ENCODE measurements at places on chromosomes 3 and 15.

DNA sequence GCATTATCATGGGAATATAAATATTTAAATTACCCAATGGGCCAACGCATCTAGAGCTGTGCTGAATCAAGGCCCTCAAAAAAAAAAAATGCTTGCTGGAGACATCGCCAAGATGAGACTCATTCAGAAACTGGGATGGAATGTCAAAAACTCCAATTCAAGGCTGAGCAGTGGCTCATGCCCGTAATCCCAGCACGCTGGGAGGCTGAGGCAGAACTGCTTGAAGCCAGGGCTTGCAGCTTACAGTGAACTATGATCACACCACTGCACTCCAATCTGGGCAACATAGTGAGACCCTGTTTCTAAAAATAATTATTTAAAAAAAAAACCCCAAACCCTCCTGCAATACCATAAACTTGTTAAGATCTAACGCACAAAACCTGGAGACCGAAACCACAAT is 3.1 kb upstream of the CACNA1D start:
- DNase-seq = no peak

DNA sequence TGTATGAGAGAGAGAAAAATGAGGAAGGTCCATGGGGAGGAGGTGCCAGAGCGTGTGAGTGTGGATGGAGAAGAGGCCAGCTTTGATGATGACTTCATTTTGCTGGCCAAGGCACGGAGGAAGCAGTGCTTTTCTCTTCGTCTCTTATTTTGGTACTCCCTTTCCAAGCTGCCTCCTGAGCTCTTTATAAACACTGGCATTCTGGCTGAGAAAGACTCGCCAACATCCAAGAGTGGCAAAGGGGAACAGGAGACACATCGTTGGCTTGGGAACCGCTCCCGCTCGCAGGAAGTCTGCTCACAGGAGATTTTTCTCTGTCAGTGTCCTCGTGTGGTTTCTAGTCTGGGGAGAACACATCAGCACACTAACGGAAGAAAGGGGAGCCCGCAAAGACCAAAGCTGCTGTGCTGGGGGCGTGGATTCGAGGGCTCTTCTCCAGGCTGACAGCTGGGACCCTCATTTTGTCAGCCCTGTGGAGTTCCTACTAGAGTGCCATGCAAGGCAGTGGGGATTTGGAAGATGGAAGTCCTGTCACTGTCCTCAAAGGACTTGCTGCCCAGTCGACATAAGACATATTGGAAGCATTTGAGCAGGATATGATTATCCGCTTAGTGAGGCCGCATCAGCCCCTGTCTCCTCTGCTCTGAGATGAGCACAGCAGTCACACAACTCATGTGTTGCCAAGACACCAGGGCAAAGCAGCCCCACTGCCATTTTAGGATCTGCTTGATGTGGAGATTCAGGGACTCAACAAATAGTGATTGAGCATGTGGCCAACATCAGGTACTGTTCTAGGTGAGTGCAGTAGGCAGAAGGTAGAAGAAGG is 8.0 kb upstream of the SEMA4B start:
- no peak for DNase-seq

DNA sequence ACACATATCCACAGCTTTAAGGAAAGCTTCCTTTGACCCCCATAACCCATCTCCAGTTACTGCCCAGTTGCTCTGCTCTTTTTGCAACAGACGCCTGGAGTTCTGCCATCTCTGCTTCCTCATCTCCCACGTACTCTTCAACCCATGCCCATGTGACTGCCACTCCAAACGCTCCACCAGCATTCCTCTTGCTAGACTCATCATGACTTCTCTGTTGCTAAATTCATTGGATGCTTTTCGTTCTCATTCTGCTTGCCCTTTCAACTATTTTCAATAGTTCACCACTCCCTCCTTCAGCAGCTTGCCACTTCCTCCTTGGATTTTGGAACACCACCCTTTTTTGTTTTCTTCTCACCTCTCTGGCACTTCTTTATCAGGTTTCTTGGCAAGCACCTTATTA is 2.7 kb upstream of the KNSTRN start:
- no peak for DNase-seq

DNA sequence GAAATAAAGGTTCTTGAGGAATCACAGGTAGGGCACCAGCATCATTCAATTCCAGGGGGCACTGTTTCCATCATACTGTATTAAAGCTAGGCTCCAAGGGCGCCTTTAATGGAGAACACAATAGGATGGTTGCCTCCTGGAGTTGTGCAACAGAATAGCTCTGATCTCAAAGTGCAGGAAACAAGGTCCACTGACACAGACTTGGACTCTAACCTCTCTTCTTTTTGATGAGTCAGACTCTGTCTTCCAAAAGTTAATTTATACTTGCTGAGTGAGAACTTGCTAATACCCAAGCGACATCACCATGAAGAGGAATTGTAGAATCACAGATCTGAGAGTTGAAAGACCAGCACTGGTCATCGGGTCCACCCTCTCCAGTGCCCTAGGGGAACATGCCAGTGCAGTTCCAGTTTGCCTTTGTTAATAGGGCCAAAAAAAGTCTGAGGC is 94.4 kb upstream of the PHLDB2 start:
- DNase-seq = no peak

- DNase-seq = no peak
These were observed 29.5 kb downstream of the CORO2B start for GRCh38 chr15:68608206-68608843.

GRCh38 chr3:72137865-72138861 is 353.2 kb upstream of the PROK2 start:
- no peak for DNase-seq

GRCh38 chr3:5052247-5052646 is 69.8 kb upstream of the ARL8B start:
- DNase-seq = no peak

- DNase-seq = no peak
These were observed 625.8 kb downstream of the OTOL1 start for GRCh38 chr3:162122405-162122804.

DNA sequence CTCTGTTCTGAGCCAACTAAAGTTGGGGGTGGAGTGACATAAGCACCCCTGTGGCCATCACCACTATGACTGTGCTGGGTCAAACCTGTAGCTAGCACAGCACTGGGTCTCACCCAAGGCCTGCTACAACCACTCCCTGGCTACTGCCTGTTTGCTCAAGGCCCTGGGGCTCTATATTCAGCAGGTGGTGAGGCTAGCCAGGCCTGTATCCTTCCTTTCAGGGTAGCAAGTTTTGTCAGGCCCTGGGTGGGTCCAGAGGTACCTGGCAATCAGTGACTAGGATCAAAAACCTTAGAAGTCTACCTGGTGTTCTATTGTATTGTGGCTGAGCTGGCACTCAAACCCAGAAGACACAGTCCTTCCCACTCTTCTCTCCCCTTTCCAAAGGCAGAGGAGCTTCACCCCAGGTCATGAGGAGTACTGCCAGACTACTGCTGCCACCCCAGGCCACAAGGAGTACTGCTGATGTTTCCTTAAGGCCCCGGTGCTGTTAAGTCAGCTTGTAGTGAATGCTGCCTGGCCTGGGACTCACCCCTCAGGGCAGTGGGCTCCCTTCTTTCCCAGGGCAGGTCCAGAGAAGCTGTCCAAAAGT is 170.8 kb downstream of the IGSF11 start:
- no peak for DNase-seq

GRCh38 chr15:91104111-91104510 is 4.1 kb downstream of the SV2B start:
- no peak for DNase-seq

DNA sequence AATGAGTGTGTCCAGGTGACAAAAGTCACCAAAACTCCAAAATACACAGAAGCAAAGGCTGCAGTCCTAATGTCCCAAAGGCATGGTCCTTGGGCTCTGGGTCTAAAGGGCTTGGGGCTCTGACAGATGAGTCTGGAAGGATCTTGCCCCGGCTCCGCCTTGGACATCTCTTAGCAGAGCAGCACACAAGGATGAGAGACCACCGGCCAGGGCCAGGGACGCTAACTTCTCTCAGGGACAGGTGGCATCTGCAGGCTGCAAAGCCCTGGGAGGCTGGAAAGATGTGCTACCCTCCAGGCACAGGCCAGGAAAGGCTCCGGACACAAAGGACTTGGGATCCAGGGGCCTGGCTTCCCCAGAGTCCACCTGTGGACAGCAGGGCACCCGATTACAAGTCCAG is 14.1 kb upstream of the SHISA5 start:
- no peak for DNase-seq

- DNase-seq = no peak
These were observed 914.3 kb upstream of the ARPP21 start for GRCh38 chr3:34724916-34725499.

GRCh38 chr3:196813903-196814302 is 53.8 kb upstream of the SENP5 start:
- no peak for DNase-seq

DNA sequence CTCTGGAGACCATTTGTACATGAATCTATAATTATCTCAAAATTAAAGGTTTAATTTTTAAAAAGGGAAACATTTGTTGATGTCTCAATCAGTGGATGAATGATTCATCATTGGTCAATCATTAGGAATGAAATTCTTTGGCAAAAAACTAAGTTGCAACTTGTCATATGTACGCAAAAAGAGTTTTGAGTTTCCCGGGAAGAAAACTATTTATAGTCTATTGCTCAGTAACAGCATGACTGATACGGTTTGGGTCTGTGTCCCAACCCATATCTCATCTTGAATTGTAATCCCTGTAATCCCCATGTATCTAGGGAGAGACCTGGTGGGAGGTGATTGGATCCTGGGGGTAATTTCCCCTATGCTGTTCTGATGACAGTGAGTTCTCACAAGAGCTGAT is 765.8 kb upstream of the ROBO1 start:
- no peak for DNase-seq

DNA sequence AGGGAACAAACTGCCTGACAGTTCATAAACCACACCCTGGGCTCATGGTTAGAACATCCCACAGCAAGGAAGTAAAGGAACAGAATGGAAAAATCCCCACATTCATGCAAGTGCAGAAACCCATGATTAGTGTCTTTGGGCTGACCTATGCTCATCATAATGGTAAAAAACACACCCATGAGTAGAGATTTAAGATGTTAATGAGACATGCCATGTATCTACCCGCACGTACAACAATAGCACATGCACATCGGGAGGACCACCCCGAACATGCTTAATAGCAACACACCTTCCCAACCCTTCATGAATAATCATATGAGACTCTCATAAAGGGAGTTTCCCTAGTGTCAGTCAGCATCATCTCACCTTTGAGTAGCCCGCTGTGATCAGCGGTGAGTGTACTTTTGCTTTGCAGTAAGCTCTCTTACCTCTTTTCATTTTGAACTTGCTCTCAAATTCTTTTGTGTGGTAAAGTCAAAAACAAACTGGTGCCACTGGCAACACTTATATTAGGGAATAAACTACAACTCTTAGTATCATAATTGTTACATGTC is 23.2 kb downstream of the ZBED2 start:
- DNase-seq = no peak

DNA sequence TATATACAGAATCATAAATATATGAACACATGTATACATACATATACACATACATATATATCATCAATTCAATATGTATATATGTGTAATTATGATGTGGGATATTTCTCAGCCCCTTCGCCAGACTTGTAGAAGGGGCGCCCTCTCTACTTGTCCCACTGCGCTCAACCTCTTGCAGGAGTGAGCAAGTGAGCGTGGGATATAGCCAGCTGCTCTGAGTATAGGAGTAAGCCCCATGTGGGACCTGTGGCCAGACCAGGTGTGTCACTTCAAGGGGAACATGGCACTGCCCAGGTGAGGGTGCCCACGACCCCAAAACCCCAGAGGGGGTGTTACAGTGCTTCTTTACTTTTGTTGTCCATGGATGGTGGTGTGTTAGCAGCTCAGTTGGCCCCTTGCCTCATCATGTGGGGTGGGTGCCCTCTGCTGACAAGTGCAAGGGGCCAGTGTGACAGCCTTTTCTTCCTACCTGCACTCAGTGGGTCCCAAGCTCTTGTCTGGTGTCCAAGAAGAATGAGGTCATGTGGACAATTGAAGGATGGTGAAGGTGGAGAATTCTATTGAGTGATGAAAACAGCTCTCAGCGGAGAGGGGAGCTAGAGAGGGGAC is 304.1 kb downstream of the UNC13C start:
- no peak for DNase-seq
